ENCODE measurements at places on chromosomes 6 and 20.

- no peak for DNase-seq
These were observed 167.8 kb downstream of the LRFN2 start for GRCh38 chr6:40419377-40419776.

DNA sequence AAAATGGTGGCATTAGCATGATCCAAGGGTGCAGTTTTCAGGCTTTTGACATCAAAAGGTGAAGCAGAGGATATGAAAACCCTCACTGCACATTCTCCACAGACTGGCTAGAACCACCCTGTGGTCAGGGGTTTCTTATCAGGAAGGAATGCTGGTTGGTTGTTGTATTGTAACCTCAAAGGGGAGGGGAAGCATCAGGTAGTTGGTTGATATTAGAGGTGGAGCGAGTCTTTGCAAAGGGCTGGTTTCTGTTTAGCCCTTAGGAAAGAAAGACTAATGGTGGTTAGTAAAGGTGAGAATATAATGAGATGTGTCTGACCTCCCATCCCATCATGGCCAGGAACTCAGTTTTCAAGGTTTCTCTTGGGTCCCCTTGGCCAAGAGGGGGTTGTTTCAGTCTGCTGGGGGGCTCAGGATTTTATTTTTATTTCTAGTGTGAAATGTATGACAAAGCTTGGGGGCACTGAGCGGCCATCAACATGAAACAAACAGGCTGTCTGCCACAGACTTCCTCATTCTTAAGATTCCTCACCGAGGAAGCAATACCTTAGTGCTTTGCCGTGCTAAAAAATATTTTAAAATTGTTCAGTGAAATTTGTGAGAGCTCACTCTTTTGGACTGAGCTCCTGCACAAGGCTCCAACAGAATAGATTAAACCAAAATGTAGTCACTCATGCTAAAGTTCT is 47.5 kb upstream of the PROKR2 start:
- no peak for DNase-seq

GRCh38 chr6:134199848-134200606 is 117.9 kb downstream of the SGK1 start:
- DNase-seq: no peak

GRCh38 chr20:17533396-17533795 is 2.2 kb upstream of the BFSP1 start:
- peak; percentile 9 for DNase-seq

DNA sequence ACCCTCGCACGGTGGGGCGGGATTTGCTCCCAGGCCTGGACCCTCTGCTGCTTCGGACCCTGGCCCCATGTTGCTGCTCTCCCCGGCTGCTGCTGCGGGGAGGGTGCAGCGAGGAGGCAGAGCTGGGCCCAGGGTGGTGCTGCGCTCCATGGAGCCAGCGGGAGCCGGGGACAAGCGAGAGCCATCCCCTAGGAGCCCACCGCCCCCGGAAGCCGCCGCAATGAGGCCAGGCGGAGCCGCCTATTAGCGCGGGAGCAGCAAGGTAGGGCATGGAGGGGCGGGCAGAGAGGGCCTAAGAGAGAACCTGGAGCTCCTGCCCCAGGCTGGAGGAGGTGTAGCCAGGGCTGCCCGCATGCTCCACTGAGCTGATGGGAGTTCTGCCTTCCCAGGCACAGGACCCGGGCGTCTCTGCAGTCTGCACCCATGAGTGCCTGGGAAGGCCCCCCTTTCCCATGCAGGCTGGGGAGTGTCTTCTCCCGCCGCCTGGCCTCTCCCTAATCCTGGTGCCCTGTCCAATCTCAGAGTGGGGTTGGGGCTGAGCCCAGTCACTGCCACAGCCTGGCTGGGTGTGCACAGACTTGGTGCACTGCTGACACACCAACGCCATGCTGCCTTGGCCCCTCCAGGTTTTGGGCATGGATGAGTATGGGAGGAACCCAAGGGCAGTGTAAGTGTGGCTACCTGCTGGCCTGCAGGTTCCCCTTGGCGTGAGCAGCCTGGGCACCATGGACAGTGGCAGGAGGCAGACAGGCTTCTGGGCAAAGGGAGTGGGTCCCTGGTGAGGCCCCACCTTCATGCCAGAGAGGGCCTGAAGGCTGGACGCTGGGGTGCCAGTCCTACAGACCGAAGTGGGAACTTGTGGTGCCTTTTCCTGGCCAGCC is 360.6 kb upstream of the MAP3K7 start:
- DNase-seq: no peak

GRCh38 chr6:18551228-18551627 is 164.1 kb downstream of the RNF144B start:
- DNase-seq: no peak

DNA sequence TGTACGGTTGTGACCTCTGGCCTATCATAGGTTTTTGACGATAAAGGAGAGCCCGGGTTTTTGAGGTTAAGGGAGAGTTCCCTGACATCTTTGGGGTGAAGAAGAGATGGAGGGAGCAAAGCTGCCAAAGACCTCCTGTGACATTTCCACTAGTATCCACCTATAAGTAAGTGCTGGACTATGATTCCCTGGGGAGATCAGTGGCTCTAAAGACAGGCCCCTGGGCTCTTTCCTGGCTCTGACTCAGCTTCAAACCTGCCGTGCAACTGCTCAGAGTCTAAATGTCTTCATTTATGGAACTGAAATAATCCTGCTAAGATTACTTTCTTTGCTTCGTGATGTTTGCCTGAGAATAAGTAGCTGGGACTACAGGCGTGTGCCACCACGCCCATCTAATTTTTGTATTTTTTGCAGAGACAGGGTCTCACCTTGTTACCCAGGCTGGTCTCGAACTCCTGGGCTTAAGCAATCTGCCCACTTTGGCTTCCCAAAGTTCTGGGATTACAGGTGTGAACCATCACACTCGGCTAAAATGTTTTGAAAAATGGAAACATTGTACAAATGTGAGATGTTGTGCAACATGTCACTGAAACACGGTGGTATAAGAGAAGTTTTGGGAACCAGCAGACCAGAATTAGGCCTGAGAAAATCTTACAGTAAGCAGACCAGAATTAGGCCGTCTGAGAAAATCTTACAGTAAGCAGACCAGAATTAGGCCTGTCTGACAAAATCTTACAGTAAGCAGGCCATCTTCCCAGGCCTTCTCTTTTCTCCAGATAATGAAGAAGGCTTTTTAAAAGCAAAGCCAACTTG is 1.1 kb upstream of the PAQR8 start:
- no peak for DNase-seq

- no peak for DNase-seq
These were observed 18.5 kb upstream of the SLC16A10 start for GRCh38 chr6:111068866-111069234.

GRCh38 chr6:166673309-166673708 is 46.3 kb upstream of the RPS6KA2 start:
- DNase-seq: no peak

- no peak for DNase-seq
These were observed 29.7 kb downstream of the GINS1 start for GRCh38 chr20:25437153-25437581.

DNA sequence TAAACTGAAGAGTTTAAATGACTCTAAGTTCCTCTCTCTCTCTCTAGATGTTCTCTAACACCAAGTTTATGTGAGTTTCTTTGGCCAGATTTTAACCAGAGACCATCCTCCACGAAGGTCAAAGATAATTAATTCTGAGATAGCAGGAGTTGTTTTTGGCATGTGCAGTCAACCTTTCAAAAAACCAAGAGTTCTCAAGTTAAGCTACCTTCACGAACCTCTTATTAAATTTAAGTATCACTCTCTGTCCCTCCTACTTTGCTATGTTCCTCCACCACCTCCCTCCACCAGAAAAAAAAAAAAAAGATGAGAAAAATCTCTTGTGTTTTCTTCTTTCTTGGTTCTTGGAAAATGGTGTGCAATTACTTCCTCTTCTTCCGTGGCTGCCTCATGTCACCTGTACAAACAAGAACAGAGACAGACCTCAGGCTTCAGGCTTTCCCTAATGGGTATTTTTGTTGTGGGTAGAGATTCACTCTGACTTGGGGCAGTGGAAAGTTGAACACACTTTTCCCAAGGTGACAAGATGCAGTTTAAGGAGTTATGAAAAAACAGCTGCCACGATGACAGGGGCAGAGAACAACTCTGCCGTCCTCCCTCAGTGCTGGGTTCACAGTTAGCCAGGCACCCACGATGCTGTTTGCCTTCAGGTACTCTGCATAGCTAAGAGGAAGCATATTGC is 64.3 kb downstream of the ADTRP start:
- DNase-seq: peak; percentile 60

DNA sequence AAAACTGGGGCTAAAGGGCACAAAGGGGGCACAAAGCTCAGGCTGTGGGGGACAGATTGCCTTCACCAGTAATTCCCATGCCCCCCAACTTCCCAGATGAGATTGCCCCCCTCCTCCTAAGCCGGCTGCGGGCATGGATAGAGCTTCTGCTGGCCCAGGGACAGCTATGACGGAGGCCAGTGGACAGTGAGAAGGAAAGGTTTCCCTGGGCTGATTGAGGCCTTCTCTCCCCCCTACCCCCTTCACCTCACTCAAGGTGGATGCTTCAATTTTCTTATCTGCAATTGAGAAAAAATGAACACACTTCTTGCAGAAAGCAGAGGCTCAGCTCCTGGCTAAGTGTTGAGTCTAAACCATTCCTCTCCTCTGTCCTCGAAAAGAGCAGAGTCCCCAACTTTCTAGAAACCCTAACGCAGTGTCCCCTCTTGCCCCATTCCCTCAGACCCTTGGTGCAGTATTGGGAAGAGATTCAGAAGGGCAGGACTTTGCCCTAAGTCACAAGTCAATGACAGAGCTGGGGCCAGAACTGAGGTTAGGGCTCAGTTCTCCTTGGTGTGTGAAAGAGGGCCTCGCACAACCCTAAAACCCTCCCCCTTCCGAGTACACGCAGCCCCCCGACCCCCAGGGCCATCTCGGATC is 808 bp downstream of the SDC4 start:
- no peak for DNase-seq

DNA sequence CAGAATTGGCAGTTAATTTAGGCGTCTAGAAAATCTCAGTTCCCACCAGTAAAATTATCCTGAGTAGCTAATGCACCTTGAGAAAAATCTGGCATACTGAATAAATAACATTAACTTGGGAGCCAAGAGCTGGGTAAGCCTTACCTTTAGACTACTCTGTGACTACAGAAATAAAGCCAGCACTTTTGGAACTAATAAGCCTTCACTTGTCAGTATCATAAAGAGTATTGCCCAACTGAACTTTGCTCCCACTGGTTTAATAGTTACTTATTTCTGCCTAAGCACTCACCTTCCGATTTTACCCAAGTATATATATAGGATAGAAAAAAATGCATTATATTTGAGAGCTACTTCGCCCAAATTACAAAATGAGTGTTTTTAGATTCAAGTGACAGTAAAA is 10.7 kb downstream of the FAM8A1 start:
- DNase-seq: no peak

GRCh38 chr6:7101290-7101689 is 6.5 kb upstream of the RREB1 start:
- DNase-seq: no peak

GRCh38 chr6:124943658-124944057 is 18.6 kb upstream of the RNF217 start:
- DNase-seq: no peak

DNA sequence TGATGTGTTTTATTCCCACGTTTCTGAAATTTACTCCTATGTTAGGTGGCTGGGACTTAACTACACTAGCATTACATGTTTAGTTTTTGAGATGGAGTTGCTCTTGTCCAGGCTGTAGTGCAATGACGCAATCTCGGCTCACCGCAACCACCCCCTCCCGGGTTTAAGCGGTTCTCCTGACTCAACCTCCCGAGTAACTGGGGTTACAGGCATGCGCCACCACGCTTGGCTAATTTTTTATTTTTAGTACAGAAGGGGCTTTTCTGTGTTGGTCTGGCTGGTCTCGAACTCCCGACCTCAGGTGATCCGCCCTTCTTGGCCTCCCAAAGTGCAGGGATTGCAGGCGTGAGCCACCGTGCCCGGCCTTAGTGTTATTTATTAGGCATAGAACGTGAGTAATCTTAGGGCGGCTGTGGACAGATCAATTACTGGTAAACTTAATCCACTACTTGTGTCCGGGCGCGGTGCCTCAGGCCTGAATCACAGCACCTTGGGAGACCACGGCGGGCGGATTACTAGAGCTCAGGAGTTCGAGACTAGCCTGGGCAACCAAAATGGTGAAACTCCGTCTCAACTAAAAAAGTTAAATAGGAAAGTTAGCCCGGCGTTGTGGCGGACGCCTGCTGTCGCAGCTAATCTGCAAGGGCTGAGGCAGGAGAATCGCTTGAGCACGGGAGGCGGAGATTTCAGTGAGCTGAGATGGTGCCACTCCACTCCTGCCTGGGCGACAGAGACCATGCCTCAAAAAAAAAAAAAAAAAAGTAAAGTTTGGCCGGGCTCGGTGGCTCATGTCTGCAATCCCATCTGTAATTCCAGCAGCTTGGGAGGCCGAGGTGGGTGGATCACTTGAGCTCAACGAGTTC is 123.7 kb upstream of the BTN3A2 start:
- DNase-seq: peak; percentile 86

- DNase-seq: no peak
These were observed 515.9 kb upstream of the SULF2 start for GRCh38 chr20:48301189-48301588.

DNA sequence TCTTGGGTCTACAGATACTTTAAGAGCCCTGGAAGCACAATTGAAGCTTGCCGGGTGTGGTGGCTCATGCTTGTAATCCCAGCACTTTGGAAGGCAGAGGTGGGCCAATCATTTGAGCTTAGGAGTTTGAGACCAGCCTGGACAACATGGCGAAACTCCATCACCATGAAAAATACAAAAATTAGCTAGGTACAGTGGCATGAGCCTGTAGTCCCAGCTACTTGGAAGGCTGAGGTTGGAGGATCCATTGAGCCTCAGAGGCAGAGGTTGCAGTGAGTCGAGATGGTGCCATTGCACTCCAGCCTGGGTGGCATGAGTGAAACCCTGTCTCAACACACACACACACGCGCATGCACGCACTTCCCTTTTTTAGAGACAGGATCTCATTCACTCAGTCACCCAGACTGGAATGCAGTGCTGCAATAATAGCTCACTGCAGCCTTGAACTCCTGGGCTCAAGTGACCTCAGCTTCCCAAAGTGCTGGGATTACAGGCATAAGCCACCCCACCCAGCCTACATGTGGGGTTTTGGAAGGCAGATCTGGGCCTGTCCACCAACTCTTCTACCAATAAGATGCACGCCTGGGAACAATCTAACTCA is 182.5 kb upstream of the JARID2 start:
- DNase-seq: no peak

DNA sequence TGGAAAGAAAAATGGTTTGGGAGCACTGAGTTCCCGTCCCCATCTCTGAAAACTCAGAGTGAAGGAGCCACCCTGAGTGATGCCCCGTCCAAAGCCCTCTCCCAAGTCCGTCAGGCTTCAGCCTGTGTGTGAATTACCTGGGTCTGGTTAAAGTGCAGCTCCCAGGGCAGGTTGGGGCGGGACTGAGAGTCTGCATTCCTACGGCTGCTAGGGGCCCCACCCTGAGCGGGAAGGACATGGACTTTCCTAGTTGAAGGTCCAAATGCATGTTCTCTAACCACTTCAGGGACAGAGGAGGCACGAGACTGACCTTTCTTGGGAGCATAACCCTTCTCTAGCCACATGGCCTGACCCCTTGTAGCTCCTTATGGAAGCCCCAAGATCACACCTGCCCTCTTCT is 97.2 kb downstream of the SYNDIG1 start:
- DNase-seq: no peak

Measured in activated CD4-positive, alpha-beta T cell treated with anti-CD3 and anti-CD28 coated beads for 48 hours (primary cell).